ENCODE measurements at places on chromosomes 6 and 20.

DNA sequence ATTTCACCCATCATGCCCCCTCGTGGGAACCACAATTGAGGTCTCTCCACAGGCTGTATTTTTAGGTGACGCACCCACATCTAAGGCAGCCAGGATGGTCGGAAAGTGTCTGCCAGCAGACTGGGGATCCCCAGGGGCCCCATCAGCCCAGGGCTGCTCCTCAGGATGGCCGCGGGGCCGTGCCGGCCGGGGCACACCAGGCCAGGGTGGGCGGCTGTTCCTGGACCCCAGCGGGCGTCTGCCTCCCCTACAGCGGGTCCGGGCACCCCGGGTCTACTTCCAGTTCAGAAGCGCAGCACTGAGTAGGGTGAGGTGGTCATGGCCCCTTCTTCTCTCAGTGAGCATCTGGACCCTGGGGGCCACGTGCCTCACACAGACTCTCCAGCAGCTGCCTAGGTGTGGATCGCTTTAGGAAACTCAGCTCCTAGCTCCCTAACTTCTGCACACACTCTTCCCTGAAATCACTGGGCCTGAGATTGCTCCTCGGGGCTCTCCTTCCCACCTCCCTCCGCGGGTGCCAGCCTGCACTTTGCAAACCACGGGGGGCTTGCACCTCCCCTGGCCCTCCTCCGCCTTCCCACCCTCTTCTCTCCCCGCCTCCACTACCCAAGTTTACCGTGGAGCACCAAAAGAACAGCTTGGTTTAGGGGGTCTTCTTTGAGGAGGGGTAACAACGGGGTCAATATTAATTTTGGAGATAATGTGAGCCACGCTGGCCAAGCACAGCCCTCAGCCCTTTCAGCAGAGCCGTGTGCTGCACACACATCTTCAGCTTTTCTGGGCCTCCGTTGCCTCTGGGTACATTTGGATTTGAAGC is 14.2 kb upstream of the FOXC1 start:
- no peak for DNase-seq

DNA sequence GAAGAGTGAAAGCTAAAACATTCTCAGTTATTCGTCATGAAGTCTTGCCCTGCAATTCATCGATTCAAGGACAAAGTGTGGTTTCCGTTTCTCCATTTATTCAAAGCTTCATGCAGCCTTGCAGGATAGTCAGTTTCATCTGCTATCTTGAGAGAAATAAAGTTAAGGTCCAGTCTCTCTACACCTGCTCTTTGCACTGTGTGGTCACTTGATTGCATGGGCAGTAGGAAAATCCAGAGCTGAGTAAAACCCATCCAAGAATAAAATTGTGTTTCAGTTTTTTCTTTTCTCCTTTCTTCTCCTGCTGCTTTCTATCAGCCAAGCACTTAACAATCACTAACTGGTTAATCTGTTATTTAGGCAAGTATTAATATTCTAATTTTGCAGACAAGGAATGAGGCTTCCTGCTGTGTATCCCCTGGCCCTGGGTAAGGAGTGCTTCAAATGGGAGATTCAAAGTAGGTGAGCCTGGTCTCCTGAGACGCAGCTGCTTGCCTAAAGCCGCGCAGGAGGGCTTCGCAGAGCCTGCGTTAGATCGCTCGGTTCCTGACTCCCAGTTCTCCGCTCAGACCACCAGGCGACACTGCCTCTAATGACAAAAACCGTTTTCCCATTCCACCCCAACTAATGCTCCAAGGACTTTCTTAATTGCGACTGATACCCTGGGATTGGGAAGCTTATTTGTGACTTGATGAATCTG is 808.3 kb downstream of the TFAP2A start:
- no peak for DNase-seq

GRCh38 chr6:159033160-159034049 is 11.4 kb downstream of the TAGAP start:
- DNase-seq, result no peak

DNA sequence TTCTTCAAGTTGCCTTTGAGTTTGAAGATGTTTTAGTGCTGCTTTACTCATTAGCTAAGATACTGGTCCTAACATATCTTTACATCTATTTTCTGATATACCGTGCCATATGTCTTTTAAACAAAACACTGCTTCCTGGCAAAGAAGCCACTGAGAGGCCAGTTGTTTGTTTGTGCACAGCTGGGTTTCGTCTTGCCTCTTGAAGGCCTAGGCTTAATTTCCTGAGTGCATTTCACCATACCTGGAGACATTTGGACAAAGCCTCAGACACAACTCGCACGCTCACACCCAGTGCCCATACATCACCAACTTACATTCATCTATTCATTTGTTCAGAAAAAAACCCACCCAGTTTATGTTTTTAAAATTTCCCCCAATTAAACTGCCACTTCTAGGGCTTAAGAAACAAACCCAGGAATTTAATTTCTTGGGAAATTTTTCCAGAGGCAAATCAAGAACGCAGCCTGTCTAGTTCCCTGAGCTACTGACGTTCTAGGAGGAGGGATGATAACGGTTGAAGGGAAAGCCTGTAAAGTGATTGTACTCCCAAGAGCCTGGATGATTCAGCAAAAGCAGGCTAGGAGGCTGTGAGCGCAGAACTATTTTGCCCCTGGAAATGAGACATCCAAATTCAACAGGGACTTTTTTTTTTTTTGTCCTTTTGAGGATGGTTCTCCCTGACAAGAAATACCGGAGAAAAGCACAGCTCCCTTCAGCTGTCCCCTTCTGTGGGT is 77.7 kb downstream of the OLIG3 start:
- no peak for DNase-seq

DNA sequence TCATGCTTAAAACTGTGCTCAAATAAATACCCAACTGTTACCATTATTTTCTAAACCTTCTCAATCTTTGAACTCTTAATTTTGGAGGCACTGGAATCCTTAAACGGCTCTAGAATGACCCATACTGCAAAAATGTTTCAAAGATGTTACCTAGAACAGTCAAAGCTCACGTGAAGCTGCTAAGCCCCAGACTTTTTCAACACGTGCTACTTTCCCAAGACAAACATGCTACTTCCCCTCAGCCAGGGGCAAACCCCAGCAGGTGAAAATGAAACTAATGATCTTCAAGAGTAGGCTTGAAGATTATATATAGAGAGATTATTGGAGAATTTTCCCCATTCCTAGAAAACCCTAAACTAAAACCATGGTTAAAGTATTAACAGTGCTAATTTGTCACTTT is 28.1 kb downstream of the HUS1B start:
- DNase-seq, result no peak

GRCh38 chr20:25178563-25179438 is 16.7 kb upstream of the ENTPD6 start:
- peak; percentile 25 for DNase-seq

DNA sequence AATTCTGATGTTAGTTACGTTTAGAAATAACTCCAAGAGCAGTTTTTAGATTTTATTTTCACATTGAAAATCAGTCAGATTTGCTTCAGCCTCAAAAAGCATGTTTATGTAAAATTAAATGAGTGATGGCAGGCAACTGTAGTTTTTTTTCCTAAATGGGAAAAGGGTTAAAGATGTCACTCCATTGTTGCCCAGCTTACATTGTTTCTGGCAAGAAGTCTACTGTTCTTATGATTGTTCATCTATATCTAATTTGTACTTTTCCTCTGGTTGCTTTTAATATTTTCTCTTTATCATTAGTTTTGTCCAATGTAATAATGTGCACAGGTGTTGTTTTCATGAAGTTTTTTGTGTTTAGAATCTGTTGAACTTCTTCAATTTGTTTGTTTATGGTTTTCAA is 6.7 kb upstream of the TTK start:
- no peak for DNase-seq

DNA sequence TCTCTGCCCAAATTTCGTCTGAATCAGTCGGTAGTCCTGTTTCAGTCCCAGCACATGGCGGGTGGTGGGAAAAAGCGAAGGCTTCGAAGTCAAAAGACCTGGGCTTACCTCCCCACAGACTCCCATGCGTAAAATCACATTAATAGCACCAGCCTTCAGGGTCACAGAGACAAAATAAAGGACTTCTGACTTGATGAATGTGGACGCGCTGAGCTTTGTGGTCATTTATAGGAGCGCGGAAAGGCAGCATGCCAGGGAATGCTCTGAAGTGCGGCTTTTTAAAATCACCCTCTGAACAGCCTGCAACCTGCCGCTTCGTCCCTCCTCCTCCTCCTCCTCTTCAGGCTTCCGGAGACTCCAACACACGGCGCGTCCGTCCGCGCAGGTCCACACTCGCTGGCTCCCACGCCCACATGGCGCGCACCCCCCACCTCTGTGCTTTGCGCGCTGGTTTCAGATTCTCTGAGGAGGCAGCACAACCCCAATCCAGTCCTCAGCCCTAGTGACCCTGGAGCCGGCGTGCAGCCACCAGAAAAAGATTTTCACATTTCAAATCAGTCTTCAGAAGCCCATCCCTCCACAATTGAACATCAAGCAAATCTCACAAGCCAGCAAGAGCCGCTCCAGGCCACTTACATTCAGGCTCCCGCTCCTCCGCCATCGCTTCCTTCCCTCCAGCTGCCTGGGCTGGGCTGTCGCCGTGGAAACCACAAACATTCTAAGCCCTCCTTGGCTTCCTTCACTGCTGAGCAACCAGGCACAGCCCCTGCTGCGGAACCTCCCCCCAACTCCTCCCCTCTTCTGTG is at the start of gene C6orf118:
Gene C6orf118, minus strand, starts transcription at position 680 of the 806 bp plus-strand sequence. Its CDS starts 19 bp downstream, at position 661.
- no peak for DNase-seq

DNA sequence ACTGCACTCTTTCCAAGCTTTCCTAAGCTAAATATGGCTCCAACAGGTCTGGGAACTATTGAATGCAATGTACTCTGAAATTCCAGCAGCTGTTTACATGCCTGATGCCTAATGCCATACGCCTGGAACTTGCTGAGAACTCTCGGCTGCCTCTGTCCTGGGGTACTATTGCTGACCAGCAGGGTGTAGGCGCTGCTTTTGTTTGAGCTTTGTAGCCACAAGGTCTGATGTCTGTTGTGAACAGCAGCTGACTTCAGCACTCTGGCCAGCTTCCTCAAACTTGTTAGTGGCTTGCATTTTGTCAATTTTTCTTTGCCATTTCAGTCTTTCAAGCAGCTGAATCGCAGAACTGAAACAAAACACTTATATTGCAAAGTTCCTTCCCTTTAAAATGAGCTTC is 26.7 kb downstream of the SAYSD1 start:
- DNase-seq, result no peak

DNA sequence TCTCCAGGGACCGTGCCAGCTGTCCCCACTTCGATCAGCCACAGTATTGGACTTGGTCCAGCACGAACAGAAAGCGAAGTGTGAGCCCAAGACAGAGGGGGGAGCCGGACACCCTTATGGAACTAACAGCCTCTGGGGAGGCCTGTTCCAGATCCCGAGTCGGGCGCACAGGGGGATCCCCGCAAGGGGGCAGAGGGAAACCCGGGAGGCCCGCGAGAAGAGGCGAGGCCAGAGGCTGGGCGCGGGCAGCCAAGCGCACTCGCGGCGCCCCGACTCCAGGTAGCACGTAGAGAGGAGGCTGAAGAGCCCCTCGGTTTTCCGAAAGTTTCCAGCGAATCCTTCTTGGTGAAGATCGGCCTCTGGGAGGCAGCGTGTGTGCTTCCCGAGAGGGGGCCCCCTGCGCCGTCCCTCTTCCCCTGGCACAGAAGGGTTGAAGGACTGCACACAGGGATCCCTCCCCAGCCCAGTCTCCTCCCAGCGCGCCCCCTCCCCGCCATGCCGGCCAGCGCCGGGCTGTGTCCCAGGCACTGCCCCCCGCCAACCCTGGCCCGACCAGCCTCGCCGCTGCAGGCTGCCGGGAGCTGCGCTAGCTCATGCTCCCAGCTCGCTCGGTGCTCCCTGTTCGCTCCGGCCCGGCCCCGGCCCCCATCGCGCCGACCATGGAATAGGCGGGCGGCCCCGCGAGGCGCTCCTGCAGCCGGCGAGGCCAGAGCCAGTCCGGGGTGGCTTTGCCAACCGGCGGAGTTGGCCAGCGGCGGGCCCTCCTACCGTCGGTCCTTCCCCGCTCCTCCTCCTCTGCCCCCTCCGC is 577 bp upstream of the SLC24A3 start:
- DNase-seq, result no peak

GRCh38 chr20:41483553-41483930 is 116.9 kb upstream of the EMILIN3 start:
- DNase-seq, result no peak

DNA sequence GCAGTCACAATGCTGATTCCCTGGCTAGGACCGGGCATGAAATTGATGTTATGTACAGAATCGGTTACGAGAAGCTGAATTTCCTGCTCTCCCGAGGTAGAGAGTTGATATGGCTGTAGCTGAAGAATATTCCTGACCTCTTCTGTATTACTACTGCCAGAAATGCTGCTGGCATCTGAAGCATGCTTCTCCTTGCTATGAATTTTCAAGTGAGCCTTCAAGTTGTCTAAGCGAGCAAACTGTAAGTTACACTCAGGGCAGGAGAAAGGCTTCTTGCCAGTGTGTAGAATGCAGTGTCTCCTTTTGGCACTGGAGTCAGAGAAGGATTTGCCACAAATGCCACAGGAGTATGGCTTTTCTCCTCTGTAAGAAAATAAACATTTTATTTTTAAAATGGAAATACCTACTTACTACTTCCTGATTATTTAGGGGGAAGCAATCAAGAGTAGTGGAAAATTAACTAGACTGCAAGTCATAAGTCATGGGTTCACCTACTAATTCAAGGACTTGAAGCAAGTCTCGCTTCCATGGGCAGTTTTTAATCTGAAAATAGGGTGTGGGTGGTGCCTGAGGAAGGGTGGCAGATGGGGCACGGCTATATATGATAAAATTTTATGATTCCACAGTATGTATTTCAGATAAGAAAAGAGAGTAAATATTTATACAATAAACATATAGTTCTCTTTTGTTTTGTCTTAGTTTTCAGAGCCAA is 10.8 kb upstream of the MICAL1 start:
- DNase-seq, result no peak

- DNase-seq, result peak; percentile 52
Measured at GRCh38 chr6:29627755-29628418, 5.1 kb downstream of the GABBR1 start.

- no peak for DNase-seq
Measured at GRCh38 chr6:109083657-109084056, 11.0 kb downstream of the SESN1 start.

- DNase-seq, result peak; percentile 54
Measured at GRCh38 chr6:144344646-144345045, 59.5 kb downstream of the UTRN start.

GRCh38 chr20:53712212-53712977 is 118.8 kb upstream of the ZNF217 start:
- no peak for DNase-seq

GRCh38 chr6:91606148-91606901 is 1019.5 kb upstream of the MAP3K7 start:
- no peak for DNase-seq

DNA sequence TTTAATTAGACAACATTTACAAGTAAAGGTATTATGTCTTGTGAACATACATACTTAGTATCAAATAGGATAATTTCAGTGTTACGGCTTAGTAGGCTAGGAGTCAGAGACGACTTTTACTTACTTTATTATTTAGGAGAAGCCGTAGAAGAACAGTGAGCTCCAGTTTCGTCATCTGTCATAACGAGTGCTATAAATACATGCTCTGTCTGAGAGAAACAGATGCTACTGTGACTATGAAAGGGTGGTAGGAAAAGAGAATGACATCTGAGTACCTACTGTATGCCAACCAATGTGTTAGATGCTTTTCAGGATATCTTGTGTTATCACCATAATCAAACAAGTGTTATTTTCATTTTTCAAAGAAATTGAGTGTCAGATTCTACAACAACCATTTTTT is 119.0 kb downstream of the EYA4 start:
- no peak for DNase-seq

GRCh38 chr6:89352278-89353117 is at the start of gene UBE2J1:
TSS of gene UBE2J1 (minus strand) at chr6:89352722. CDS start at chr6:89352569, 153 bp downstream.
- peak; percentile 72 for DNase-seq

- DNase-seq, result no peak
Measured at GRCh38 chr6:135939208-135939591, 87.7 kb downstream of the PDE7B start.

- DNase-seq, result no peak
Measured at GRCh38 chr20:25257756-25258475, 10.0 kb downstream of the PYGB start.

All from CD4-positive, alpha-beta T cell treated with Interleukin-6 at 100 ng/mL for 8 hours (primary cell).